ENCODE measurements at places on chromosomes 4 and X.

- DNase-seq, result no peak
These were observed 1415.6 kb upstream of the PCDH7 start for GRCh38 chr4:29304595-29304994.

GRCh38 chr4:105714932-105715331 lies 6.3 kb downstream of the GSTCD start:
- DNase-seq, result no peak

DNA sequence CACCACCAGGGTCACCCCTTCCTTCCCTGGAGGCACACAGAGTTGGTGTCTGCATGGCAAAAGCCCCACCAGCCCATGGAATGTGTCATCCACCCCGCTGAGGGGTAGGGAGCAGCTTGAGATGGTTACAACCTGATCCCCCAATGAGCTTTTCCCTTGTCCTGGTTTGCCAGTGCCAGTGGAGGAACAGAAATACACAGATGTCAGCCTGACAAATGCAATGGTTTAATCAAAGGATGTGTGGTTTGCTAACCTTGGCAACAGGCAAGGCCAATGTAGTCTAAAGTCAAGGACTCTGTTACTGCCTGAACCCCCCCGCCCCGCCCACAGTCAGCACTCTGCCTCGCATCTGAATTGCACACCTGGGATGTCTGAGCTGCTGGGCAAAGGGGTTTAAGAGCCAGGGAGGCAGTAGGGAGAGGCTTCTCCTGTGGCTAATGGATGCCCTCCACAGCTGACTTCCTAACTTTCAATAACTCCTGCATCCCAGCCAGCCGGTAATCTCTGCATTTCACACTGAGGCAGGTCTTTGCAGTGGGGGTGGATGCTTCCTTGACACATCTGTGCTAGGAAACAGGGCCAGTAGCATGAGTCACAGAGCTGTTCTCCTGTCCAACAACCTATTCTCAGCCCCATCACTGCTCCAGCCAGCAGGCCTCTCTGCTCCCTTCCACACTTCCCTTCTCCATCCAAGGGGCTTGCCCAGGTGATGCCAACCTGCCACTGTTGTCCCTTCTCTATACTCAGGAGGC lies 137.5 kb downstream of the AMMECR1 start:
- DNase-seq, result peak; percentile 79

DNA sequence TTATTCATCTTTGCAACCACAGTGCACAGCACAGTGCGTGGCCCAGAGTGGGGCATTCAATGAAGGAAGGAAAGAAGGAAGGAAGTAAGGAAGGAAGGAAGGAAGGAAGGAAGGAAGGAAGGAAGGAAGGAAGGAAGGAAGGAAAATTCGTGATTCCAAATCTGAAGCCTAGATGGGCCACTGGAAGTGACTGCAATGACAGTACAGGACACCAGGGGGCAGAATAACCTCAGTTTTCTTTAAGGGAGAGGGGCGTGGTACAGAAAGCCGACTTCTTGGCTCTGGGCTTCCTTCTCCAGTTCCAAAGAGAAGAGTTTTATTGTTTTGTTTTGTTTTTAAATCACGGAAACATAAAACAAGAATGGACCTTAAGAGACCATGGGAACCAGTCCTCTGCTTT lies 47.8 kb downstream of the APLN start:
- DNase-seq, result peak; percentile 57

DNA sequence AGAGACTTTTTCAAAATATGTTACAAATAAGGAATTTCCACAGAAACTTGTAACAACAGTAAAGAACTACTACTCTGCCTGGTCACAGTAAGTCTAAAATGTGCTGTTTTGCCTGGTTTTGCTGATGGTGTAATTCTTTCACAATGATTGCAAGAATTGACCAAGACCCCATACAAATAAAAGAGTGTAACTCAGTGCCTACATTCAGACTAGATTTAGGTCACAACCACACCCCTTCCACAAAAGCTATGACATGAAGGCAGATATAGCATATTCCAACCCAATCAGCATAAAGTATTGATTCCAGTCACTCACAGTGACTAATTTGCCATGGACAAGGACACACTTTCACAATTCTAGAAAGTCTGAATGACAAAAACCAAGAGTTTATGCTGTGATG lies 53.7 kb upstream of the TMPRSS11F start:
- DNase-seq, result no peak

DNA sequence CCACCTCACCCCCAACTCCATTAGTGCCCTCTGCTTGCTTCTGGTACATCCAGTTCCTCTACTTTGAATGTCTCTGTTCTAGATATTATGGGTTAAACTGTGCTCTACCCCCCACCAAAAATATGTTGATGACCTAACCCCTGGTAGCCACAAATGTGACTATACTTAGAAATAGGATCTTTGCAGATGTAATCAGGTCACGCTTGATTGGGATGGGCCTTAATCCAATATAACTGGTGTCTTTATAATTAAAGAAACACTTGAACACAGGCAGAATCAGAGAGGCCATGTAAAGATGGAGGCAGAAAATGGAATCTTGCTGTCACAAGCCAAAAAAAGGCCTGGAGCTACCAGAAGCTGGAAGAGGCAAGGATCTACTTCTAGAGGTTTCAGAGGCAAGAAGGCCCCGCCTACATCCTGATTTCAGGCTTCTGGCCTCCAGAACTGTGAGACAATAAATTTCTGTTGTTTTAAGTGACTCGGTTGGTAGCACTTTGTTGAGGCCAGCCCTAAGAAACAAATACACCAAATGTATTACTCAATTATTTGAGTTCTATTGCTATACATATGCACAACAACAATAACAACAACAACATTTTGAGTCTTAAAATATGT lies 220.0 kb downstream of the PPP3CA start:
- DNase-seq, result no peak

DNA sequence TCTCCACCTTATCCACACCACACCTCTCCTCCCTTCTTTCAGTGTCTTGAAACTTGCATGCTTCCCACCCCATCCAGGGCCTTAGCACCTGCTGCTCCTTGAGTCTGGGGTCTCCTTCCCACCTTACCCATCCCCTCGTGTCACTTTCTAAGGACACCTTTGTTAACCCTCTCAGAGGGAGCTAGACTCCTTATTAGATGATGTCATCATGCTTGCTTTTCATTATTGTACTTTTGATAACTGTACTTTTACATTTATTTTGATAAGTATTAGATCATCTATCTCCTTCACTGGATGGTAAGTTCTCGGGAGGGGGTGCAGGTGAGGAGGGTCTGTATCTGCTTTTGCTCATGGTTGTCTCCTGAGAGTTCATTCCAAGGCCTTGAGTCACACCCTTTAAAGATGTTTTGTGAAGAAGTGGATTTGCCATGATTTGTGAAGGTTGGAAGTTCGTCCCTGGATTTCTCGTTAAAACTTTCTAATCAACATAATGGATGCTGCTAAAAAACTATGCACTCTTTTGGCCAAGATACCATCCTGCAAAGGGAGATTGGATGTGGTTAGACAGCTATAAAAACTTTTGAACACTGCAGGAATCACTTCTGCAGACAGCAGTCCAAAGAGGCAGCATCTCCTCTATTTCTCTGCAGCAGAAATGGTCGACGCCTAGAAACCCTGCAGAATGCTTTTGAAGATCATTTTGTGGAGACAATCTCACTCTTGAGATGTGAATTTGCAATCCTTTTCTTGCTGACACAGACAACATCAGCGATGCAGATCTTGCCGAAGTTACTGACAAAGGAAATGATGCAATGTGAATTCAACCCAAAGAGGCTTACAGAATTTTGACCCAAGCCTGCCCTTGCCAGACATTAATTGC lies 69.6 kb downstream of the ENPP6 start:
- DNase-seq, result no peak

- DNase-seq, result no peak
These were observed 562.2 kb upstream of the SLIT2 start for GRCh38 chr4:19689511-19689910.

GRCh38 chr4:86551387-86551786 lies 42.7 kb upstream of the PTPN13 start:
- no peak for DNase-seq

DNA sequence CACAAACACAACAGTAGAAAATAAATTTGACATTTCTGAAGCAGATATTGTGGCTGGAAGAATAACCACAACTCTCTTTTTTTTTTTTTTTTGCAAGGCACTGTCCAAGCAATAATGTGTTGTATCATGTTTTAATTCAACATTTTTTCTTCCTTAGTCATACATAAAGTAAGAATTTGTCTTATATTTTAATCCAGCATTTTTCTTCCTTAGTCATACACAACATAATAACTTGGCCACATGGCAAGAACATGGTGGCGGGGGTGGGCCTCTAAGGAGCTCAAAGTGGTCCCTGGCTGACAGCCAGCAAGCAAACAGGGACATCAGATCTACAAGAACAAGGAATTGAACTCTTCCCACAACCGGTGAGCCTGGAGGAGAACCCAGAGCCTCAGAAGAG lies 20.2 kb downstream of the FBXW7 start:
- DNase-seq, result peak; percentile 7

- no peak for DNase-seq
These were observed 24.2 kb downstream of the ATP5ME start for GRCh38 chr4:649751-650310.

- peak; percentile 46 for DNase-seq
These were observed 654.9 kb upstream of the HTR2C start for GRCh38 chrX:113929004-113929403.

DNA sequence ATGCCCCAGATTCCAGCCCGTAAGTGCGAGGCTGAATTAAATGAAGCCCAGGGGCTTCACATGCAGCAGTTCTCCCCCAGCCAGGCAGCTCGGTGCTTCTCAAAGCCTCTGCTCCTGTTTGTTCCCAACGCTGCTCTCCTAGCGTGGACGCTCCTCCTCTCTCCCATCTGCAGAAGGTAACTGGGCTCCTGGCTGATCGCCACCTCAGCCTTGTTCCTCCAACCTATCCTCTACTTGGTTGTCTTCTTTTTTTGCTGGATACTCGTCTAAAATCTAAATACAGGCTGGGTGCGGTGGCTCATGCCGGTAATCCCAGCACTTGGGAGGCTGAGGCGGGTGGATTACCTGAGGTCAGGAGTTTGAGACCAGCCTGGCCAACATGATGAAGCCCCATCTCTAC lies 70.3 kb downstream of the NSUN7 start:
- DNase-seq, result no peak

DNA sequence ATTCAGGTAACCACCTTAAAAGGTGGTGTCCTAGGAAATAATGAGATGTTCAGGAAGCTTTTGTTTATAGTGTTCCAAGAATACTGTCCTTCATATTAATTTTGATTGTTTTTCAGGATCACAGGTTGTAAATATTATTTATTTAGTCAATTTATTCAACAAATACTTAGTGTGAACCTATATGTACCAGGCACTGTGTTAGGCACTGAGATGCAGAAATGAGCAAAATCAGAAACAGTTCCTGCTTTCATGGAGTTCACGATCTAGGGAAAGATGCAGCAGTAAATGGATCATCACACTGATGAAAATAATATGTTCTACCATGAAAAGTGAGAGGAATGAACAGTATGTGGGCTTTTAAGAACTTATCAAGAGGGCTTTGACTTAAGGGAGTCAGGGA lies 18.2 kb upstream of the PLA2G12A start:
- DNase-seq, result no peak

DNA sequence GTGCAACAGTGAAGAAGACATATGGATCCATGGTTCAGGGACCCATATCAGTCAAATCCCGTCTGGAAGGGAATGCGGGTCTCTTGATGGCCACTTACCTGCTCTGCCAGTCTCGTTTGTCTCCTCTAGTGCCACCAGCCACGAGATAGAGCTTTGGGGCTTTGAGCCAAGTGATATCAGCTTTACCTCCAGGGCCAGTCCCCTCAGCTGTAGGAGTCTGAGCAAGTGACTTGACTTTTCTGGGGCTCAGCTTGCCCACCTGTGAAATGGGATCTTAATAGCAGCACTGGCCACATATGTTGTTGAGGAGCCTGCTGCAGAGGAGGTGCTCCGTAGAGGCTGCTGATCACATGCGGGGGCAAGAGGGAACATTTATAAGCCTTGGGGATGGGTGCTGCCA lies 1.2 kb downstream of the SLC2A9 start:
- no peak for DNase-seq

DNA sequence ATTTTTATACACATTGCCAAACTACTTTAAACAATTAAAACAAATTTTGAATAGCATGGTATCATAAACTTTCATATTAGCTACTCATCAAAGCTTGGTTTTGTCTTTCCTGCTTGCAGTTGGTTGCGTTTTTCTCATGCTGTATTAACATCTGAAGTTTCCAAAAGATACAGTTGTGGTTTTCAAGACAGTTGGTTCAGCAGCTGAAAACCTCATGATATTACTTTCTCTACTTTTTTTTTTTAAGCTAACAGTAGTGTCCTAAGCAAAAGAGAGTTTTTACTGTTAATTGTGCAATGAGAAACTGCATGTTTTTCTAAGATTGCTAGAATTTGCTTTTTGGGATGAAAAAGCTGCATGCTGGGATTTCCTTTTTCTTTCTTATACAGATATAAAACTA lies 15.2 kb downstream of the RUFY3 start:
- no peak for DNase-seq

Data from lung microvascular endothelial cell (primary cell).